T-cell (primary cell): ENCODE measurements at places on chromosomes 6 and 20. TPM values are rescaled to one million over a fixed set of nuclear protein-coding genes. Genes with fewer than 3 reads are reported as not detected.

- H3K27ac ChIP-seq = no peak overlapping the region
- DNase-seq = no peak
- no peaks in the 10 kb centered on the region for H3K4me1 ChIP-seq
- no peaks in the 10 kb centered on the region for H3K27me3 ChIP-seq
- no peaks in the 10 kb centered on the region for H3K36me3 ChIP-seq
These were observed 383.6 kb downstream of the BCKDHB start for GRCh38 chr6:80489911-80490635.

- no peak overlapping the region for H3K4me3 ChIP-seq
- H3K4me1 ChIP-seq = no peaks in the 10 kb centered on the region
- DNase-seq = no peak
- peaks cover 36% of the 10 kb centered on the region for H3K27me3 ChIP-seq
- no peaks in the 10 kb centered on the region for H3K36me3 ChIP-seq
- H3K27ac ChIP-seq = no peak overlapping the region
These were observed 93.5 kb downstream of the CDC5L start for GRCh38 chr6:44481056-44481455.

DNA sequence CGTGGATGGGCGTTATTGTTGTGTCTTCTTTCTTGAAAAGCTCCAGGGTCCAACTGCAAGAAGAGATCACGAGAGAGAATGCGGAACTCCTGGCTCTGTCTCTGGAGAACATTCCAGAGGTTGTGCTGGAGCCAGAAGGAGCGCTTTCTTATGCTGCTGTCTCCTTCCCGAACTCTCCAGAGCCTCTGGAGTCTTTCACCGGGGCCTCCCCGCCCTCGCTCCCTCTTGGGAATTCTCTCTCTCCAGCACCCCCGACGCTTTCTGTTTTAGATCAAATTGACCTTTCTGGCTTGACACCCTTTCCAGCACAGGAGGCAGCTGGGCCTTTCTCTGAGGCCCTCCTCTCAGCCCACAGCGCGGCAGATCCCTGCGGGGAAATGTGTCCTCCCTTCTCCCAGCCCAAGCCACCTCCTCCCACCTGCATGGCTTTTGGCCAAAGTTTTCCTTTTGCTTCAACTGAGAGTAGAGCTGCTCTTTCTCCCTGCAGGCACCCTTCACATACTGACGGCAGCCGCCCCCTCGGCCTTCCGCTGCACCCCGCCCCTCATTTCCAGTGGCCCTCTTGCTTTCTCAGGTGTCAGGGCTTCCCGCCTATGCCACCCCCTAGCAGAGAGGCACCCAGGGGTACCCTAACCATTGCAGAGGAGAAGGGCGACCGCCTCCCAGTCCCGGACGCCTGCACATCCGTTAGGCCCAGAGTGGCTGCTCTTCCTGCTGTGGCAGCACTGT, 6.6 kb upstream of the CCR6 start:
- no peaks in the 10 kb centered on the region for H3K27me3 ChIP-seq
- peaks cover 57% of the 10 kb centered on the region for H3K4me1 ChIP-seq
- no peak for DNase-seq
- no peaks in the 10 kb centered on the region for H3K36me3 ChIP-seq
- H3K27ac ChIP-seq = peak overlapping the region; percentile 6
- H3K4me3 ChIP-seq = peak overlapping the region; percentile 0

- H3K4me1 ChIP-seq = no peaks in the 10 kb centered on the region
These were observed 15.9 kb upstream of the FANCE start for GRCh38 chr6:35436071-35436857.

RBBP8NL gene
- not detected for total RNA-seq

GRCh38 chr20:8853805-8854338, 215.0 kb upstream of the PLCB4 start:
- H3K4me3 ChIP-seq = no peak overlapping the region
- no peaks in the 10 kb centered on the region for H3K36me3 ChIP-seq
- no peaks in the 10 kb centered on the region for H3K27me3 ChIP-seq
- DNase-seq = no peak
- no peaks in the 10 kb centered on the region for H3K4me1 ChIP-seq

- H3K27ac ChIP-seq = peak overlapping the region; percentile 92
- peaks cover 12% of the 10 kb centered on the region for H3K4me1 ChIP-seq
- no peaks in the 10 kb centered on the region for H3K36me3 ChIP-seq
These were observed 641 bp downstream of the SF3B5 start for GRCh38 chr6:144094731-144095133.

- DNase-seq = peak; percentile 59
- no peak overlapping the region for H3K27ac ChIP-seq
- peaks cover 9% of the 10 kb centered on the region for H3K4me1 ChIP-seq
- no peaks in the 10 kb centered on the region for H3K36me3 ChIP-seq
- no peak overlapping the region for H3K4me3 ChIP-seq
These were observed 23.8 kb upstream of the BNIP5 start for GRCh38 chr6:36360241-36361054.

MCM9 gene
- total RNA-seq = 29.9 TPM

DNA sequence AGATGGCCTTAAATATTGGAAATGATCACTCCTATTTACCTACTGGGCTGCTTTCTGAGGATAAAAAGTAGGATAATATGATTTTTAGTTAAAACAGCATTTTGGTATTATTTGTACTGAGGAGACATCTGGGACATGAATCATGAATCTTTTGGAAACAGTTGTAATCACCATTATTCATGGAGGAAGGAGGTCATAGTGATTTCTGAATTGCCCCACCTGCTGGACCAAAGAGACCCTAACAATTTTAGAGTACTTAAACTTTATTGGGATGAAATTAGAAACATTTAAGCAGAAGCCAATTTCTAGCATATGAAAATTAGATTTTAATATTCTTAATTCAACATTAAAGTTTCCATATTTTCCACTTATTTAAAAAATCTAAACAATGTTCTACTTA, 108.4 kb upstream of the SIM1 start:
- no peaks in the 10 kb centered on the region for H3K27me3 ChIP-seq
- H3K27ac ChIP-seq = no peak overlapping the region
- H3K4me3 ChIP-seq = no peak overlapping the region
